IPS-NIHi11 (cell line): ENCODE measurements at places on chromosomes 13 and 19.

DNA sequence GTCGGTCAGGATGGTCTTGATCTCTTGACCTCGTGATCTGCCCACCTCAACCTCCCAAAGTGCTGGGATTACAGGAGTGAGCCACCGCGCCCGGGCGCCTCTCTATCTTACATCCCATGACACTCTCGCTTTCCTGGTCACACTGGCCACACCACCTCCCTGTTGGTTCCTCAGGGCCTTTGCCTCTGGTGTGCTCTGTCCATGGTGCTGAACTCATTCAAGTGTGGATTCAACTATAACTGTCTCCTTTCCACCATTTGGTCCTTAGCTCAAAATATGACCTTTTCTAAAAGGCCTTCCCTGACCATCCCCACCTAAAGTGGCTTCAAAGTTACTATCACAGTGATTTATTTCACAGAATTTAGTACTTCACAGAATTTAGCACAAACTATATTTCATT, 3.7 kb upstream of the SMIM17 start:
- peak; percentile 34 for DNase-seq

GRCh38 chr19:57248646-57249045, 8.2 kb downstream of the ZNF805 start:
- no peak for DNase-seq

DNA sequence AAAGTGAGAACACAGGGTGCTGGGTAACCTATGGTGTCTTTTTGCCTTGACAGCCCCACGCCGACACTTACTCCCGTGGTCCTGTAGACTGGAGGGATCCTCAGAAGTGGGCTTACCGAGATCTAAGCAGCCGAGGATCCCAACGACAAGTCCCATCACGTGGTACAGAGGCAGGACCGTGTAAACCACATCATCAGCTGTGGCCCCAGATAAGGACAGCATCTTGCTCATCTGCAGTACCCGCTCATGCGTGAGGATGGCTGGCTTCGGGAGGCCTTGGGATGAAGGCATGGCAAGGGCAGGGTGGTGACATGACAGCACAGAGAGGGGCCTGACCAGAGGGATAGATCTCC, 2.1 kb downstream of the SLC27A5 start:
- DNase-seq: no peak

DNA sequence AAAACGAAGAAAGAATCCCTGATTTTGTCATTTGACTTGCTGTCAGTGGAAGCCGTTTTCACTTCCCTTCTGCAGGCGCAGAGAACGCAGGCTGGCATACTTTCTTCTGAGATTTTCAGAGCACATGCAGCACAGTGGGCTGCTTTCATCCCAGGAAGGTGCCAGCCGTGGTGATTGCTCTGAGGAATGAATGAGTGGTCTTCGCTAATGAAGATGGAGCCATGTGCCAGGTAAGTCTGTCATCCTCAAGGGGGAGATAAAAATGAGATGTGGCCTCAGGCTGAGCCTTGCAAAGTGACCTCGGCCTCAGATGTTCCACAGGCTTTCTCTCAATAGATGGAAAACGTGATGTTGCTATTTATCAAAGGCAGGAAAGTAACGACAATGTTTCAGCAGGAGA, 94.6 kb upstream of the FARP1 start:
- no peak for DNase-seq

- no peak for DNase-seq
Measured at GRCh38 chr19:11377237-11377636, 2.8 kb downstream of the SWSAP1 start.

DNA sequence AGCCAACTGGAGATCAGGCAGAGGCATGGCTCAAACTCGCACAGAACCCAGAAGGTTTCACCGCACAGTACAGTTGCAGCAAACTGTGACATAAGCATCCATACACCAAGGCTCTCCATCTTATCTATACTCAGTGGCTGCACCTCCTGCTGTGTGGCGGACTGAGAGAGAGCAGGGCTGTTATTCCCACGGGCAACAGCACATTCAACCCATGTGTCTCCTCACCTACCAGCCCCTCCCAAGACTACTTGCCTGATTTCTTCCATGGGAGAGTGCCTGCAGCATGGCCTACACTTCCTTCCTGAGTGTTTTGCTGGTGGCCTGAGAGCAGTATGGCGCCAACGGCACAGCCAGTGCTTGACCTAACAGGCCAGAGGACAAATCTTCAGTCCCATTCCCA, 1606.6 kb downstream of the SLITRK1 start:
- DNase-seq: no peak

DNA sequence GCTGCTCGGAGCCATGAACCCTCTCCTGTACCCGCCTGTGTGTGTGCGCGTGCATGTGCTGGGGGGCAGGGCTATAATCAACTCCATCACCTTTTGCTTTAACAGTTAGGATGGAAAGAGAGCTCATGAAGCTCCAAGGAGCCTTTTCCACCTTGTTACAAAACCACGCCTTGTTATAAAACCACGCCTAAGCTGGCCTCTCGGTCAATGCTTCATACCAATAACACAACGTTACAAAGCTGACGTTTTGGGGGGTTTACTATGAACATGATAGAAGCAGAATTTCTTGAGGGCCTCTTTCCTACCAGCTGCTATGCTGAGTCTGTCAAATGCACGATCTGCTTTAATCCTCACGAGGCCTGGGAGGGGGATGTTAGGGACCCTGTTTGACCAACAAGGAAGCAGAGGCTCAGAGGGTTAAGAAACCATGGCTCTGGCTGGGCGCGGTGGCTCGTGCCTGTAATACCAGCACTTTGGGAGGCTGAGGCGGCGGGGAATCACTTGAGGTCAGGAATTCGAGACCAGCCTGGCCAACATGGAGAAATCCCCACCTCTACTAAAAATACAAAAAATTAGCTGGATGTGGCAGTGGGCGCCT, 11.9 kb downstream of the CAPS start:
- DNase-seq: no peak

- DNase-seq: no peak
Measured at GRCh38 chr19:23254141-23254910, 4.1 kb upstream of the ZNF724 start.

DNA sequence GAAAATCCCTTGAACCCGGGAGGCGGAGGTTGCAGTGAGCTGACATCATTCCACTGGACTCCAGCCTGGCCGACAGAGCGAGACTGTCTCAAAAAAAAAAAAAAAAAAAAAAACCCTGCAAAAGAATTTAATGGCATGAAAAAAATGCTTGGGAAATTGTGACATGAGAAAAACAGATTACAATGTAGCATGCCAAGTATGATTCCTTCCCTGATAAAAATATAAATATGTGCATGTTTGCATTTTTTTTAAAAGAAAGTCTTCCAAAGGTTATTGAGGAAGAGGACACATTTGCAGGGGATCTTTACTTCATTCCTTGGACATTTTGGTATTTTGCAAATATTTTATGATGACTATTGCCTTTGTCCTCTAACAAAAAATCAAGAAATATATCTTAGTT, 14.5 kb upstream of the ZBTB32 start:
- no peak for DNase-seq

DNA sequence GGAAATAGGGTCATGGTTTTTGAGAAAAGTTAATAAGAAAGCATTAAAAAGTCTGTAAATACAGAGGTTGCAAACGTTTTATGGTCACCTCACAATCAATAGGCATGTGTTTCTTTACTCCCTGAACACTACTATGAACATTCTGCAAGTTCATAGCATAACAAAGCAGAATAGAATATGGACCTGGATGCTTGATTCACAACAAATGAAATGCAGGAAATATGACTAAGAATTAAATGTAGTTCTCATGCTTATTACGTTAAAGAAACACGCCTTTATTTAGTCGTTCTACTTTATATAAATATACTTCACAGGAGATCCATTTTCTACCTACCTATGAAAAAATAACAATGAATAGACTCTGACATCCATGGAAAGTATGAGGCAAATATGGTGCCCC, 344.0 kb downstream of the KCTD12 start:
- DNase-seq: no peak

- DNase-seq: no peak
Measured at GRCh38 chr13:106291006-106291405, 244.5 kb downstream of the EFNB2 start.

DNA sequence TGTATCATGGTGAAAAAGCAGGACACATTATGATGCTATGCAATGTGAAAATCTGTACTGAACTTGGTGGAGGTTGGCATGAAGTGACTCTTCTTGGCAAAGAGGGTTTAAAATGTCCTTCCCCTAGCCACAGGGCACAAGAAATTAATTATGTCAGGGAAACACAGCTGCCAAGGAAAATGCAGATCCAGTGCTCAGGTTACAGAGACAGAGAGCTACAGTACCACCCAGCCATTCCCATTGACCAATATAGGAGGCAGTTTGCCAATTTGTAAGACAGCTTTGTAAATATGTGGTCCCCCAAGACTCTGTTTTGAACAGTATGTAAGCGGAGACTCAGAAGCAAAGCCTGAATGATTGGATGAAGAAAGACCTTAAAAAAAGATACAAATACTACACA, 69.4 kb upstream of the KLF12 start:
- no peak for DNase-seq

DNA sequence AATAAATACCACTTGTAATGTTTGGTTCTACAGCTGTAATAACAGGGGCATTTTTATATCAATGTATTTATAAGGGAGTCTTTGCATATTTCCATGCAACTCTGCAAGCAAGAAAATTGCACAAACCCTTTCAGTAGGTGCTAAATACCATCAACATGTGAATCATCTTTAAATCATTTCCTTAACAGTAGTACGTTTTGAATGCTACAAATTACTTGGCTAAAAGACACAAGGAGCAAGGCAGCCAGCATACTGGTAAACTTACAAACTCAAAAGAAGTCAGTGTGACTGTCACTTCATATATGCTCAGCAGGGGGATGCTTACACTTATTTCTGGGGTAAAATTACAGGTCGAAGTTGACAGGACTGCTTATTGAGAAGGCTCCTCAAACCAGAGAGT, 402.4 kb downstream of the EFNB2 start:
- no peak for DNase-seq

- DNase-seq: no peak
Measured at GRCh38 chr19:35179830-35180229, 25.3 kb downstream of the FXYD5 start.

DNA sequence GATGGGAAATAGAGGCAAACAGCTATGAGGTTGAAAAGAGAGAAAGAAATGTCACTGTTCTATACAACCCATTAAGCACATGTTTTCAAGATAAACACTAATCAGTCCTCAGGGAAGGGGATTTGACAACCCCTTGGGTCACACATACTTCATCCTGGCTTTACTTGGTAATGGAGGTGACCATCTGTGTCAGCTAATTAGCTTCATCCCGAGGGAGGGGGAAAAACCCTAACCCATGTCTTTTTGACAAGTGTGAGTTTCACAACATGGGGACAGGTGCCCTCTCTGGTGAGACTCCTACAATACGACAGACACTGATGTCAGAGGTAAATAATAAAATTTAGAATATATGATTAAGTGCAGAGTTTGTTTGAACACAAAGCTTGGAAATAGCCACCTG, 43.1 kb downstream of the ZNF611 start:
- no peak for DNase-seq

DNA sequence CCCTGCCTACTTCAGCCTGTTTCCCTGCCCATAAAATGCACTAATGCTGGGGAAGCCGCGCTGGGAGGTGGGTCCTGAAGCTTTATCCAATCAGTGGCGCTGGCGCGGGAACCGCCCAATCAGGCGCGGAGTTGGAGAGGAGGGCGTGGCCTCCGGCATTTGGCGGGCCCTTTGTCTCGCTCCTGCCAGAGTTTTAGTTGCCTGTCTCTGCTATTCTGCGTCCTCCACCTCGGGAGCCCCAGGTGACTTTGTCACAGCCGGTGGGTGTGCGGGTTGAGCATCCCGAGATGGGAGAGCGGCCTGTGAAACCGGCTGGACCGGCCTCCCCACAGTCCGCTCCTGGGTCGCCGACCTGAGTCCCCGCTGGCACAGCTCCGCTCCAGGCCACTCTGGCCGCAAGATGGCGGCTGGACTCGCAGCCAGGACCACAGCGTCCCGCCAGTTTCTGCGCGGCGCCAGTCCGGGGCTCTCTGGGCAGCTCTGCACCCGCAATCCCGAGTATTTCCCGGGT, 30.7 kb upstream of the ZNF429 start:
- peak; percentile 87 for DNase-seq

- DNase-seq: no peak
Measured at GRCh38 chr19:2271234-2272103, 10.5 kb downstream of the PEAK3 start.

- no peak for DNase-seq
Measured at GRCh38 chr13:33197541-33197971, 88.0 kb downstream of the STARD13 start.

DNA sequence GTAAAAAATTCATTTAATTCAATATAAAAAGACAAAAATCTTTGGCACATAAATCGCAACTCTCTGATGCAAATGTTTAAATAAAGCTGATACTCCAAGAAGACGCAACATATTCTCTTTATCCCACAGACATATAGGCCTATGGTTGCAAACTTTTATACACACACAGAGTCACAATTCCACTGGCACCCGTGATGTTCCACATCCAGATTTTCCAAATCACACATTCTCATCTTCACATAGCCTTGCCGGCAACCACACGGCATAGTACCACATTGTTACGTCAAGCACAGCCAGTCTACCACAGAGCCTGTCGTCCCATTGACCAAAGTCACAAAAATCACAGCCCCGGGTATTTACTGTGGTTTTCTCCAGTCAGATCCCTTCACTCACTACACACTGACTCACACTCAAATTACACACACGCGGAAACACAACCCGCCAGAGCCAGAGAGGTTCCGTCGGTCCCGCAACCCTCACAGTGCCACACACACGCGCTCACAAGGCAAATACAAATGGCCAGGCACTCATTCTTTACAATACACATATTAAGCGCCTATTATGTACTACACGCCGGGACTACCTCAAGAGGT, 546 bp upstream of the ZNF546 start:
- DNase-seq: peak; percentile 37

GRCh38 chr13:106182404-106182803, 353.1 kb downstream of the EFNB2 start:
- DNase-seq: no peak

GRCh38 chr19:35109395-35110112, 6.1 kb upstream of the FXYD3 start:
- DNase-seq: no peak

GRCh38 chr13:33541962-33542308, 256.4 kb upstream of the STARD13 start:
- DNase-seq: no peak

GRCh38 chr19:3319643-3320353, 46.6 kb upstream of the NFIC start:
- peak; percentile 4 for DNase-seq

DNA sequence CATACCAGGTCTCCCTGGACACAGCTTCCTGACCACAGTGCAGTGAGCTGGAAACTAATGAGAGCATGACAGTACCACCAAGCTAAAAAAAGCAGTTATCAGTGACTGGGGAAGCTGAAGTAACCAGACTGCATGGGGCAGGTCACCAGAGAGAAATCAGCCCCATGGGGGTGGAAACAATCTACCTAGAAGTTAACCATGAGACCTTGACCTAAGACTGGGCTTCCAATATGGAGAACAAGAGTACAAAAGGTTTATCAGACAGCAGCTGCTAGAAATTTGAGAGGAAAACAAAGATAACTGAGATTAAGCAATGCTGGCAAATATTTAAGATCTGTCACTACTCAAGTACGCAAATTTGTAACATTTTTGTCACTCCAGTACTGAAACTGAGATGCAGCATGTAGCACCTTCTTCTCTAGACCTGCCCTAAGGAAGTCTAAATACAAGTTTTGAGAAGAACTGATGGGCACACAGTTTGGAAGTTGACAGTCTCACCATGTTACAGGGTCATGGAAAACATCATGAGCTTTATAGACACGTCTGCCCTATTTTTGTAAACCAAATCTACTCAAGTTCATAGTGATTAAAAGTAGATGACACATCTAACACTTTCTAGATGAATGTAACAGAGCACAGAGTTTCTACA, 2641.8 kb upstream of the PCDH20 start:
- no peak for DNase-seq
